ENCODE measurements at places on chromosomes 3 and 15. TPM values are rescaled to one million over a fixed set of nuclear protein-coding genes. Genes with fewer than 3 reads are reported as not detected.

DNA sequence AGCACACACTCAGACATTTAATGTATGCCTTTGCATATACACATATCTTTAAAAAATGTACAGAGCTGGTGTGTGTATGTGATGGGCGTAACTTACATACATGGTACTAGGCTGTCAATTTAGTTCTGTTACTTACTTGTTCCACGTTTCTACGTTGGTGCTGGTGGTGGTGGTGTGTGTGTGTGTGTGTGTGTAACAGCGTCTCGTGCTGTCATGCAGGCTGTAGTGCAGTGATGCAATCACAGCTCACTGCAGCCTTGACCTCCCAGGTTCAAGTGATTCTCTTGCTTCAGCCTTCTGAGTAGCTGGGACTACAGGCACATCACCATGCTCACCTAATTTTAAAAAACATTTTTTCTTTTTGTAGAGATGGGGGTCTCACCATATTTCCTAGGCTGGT, 64.2 kb downstream of the ISG20 start:
- DNase-seq = no peak
- H3K4me3 ChIP-seq = no peak overlapping the region
- no peaks in the 10 kb centered on the region for H3K4me1 ChIP-seq
- no peaks in the 10 kb centered on the region for H3K36me3 ChIP-seq
- peaks cover 67% of the 10 kb centered on the region for H3K27me3 ChIP-seq

Gene ONECUT1
- total RNA-seq = not detected

- no peak for DNase-seq
- no peak overlapping the region for H3K27ac ChIP-seq
- H3K4me3 ChIP-seq = no peak overlapping the region
- H3K27me3 ChIP-seq = no peaks in the 10 kb centered on the region
- H3K4me1 ChIP-seq = no peaks in the 10 kb centered on the region
Measured at GRCh38 chr3:86563400-86563970, 427.5 kb downstream of the VGLL3 start.

Gene LNP1
- 4.8 TPM for total RNA-seq

Gene AQP9
- total RNA-seq = not detected

Gene EPHA6
- 1.2 TPM for total RNA-seq

DNA sequence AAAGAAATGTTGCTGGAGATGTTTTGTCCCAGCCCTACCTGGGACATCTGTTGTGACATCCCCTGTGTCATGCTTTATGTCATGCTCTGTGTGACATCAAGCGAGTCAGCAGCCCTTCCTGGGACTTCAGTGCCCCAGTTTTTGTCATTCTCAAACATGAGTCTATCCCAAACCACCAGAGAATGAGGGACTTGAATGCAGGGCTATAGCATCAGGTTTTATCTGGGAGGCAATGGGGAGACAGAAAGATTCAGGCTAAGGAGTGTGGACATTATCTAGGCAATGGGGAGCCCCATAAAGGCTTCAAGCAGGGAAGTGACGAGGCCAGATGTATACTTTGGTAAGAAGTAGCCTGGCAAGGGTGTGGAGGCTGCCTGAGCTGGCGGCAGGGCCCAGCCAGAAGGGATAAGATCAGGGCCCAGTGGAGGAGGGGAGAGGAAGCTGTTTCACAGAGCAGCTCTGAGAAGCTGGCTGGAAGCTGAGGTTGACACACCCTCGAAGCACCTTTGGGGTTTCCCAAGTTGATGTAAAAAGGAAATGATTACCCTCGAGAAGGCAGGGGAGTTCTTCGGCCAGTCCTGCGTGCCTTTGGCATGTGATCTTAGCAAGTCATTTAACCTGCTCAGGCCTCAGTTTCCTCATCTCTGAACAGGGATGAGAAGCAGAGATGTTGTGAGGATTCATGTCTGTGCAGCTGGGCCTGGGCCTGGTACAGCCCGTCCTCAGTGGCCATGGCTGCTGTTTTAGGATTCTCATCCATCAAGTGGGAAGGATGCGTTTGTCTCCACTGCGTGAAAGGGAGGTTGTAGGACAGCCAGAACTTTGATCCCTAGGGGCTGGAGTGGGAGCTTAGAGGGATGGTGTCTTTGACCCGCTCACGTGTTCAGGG, 34.3 kb downstream of the IRAK2 start:
- no peaks in the 10 kb centered on the region for H3K27me3 ChIP-seq
- peak overlapping the region; percentile 96 for H3K27ac ChIP-seq
- H3K4me3 ChIP-seq = no peak overlapping the region
- peak; percentile 66 for DNase-seq
- H3K4me1 ChIP-seq = peaks cover 82% of the 10 kb centered on the region

- DNase-seq = no peak
- no peaks in the 10 kb centered on the region for H3K27me3 ChIP-seq
Measured at GRCh38 chr3:135982922-135983581, 17.5 kb downstream of the PPP2R3A start.

Gene ESYT3
- 6.4 TPM for total RNA-seq

DNA sequence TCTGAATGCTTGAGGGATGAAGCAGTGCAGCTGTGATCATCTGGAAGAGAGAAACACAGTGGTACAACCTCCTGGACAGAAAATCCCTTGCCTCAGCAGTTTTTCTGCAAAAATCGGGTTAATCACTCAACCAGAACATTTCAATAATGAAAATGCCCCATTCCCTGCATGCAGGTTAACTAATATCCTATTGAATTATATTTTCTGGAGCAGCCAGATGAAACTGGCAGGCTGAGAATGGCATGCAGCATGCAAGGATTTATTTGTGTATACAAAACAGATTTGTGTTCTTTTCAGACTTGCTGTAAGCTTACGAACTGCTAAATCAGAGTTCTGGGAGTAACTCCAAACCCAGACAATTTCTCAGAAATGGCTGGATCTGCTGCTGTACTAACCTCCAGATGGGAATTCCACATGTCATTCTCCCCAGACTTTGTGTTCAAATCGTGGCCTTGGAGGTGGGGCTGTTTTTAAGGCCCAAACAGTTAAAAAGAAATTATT, 39.1 kb downstream of the SLC9A9 start:
- DNase-seq = no peak
- no peaks in the 10 kb centered on the region for H3K27me3 ChIP-seq
- no peak overlapping the region for H3K27ac ChIP-seq
- no peaks in the 10 kb centered on the region for H3K4me1 ChIP-seq

DNA sequence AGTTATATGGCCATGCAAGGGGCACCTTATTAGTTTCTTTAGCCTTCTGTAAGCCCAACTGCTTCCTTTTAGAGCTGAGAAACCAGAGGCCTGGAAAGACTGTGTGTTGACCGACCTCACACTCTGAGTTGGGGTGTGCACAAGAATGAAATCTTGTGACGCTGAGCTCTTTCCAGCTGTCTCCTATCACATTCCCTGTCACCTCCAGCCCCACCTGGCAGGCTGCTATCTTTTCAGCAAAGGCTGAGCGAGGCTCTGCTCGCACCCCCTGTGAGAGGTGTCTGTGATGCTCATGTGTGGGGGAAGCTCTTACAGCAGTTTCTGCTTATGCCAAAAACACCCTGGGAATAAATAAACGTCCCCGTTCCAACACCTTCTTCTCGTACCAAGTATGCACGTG, 27.0 kb upstream of the LPP start:
- no peaks in the 10 kb centered on the region for H3K36me3 ChIP-seq
- DNase-seq = no peak
- no peaks in the 10 kb centered on the region for H3K27me3 ChIP-seq
- H3K4me3 ChIP-seq = no peak overlapping the region

Gene GRM2
- total RNA-seq = 0.25 TPM

DNA sequence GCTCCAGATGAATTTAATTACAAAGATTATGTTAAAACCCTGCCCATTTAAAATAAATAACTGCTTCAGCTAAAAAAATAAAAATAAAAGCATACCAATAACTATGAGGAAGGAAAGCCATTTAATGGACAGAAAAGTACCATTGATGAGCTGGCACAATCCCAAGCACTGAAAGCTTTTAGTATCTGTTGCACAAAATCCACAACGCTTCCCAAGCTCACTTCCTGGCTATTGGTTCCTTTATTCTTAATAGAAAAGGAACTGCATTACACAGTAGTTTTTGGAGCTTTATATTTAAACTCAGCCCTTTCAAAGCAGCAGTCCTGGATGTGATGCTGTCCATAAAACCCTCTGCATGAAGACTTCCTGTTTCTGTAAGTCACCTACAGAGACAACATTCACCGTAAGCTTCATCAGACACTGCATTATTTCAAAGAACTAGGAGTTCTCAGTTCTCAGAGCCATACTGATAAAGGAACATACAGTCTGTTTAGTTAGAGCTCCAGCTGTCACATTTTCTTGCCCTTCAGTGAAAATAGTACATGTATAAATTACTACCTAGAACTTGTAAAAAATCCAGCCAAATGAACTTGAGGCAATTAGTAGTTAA, 81.5 kb downstream of the CSNK1G1 start:
- H3K4me3 ChIP-seq = no peak overlapping the region
- H3K4me1 ChIP-seq = no peaks in the 10 kb centered on the region
- DNase-seq = no peak
- H3K27ac ChIP-seq = no peak overlapping the region
- H3K27me3 ChIP-seq = no peaks in the 10 kb centered on the region

GRCh38 chr3:152834776-152835600, at the start of gene P2RY1:
Gene P2RY1 (plus strand): TSS chr3:152835131. CDS start chr3:152835783, 652 bp downstream.
- no peaks in the 10 kb centered on the region for H3K27me3 ChIP-seq
- no peaks in the 10 kb centered on the region for H3K36me3 ChIP-seq
- DNase-seq = peak; percentile 59
- peaks cover 9% of the 10 kb centered on the region for H3K4me1 ChIP-seq

Gene CPLX3
- not detected for total RNA-seq

DNA sequence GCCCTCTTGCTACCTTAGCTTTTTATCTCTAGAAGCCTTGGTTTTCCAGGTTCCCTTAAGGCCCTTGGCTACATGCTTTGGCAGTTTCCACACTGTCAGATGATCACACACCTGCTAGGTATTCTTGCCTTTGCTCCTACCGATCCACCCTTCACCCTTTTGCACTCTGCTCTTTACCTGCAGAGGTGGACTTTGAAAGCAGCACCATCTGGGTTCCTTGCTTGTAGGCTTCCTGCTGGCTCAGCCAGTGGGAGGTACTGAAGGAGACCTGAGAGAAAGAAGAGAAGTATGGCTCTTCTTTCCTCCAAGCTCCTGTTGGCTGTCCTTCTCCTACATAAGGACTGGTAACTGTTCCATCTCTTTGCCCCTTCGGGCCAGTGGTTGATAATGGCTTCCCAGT, 7.3 kb upstream of the ZNF592 start:
- no peak overlapping the region for H3K4me3 ChIP-seq
- DNase-seq = no peak
- H3K27ac ChIP-seq = no peak overlapping the region
- H3K36me3 ChIP-seq = no peaks in the 10 kb centered on the region
- peaks cover 4% of the 10 kb centered on the region for H3K4me1 ChIP-seq
- no peaks in the 10 kb centered on the region for H3K27me3 ChIP-seq

DNA sequence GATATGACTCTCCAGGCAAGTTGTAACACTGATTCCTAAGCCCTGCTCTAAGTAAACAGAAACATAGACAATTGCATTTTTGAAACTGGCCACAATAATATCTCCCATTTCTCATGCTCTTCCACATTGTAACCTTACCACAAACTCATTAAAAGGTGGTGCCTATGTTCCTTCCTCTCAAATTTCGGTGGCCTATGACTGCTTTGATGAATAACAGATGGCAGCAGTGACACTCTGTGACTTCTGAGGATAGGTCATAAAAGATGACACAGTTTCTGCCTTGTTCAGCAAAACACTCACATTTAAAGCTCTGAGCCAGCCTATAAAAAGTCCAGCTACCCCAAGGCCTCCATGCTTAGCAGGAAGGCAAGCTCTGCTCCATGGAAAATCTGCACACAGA, 195.2 kb downstream of the EFHB start:
- no peak overlapping the region for H3K4me3 ChIP-seq
- no peaks in the 10 kb centered on the region for H3K36me3 ChIP-seq
- H3K27ac ChIP-seq = no peak overlapping the region
- DNase-seq = no peak
- H3K27me3 ChIP-seq = no peaks in the 10 kb centered on the region

DNA sequence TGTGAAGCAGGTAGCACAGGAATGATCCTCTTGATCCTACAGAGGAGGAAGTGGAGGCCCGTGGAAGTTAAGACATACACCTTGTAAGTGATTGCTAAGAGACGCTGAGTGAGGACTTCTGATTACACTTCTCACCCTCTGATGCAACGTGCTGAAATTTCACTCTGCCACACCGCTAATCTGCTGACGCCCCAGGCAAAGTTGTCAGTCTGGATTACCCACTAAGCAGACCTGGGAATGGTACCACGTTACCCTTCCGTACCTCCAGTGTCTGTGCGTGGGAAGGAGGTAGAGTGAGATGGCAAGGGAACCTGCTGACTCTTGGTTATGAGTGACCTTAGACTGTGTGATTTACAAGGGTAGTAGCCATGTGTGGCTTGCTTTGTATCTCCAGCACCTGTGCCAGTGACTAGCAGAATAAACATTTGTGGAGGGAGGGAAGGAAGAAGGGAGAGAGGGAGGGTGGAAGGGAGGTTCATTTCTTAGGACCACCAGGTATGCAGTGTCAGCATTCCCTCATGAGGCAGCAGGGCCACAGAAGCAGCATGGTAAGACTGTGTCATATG, 115.0 kb downstream of the ALDH1A2 start:
- no peak overlapping the region for H3K4me3 ChIP-seq
- no peak for DNase-seq
- H3K27me3 ChIP-seq = no peaks in the 10 kb centered on the region
